ENCODE measurements at places on chromosomes 16 and 17. TPM values are rescaled to one million over a fixed set of nuclear protein-coding genes. Genes with fewer than 3 reads are reported as not detected.

Gene RAMP2
- total RNA-seq: 32.3 TPM

Gene TNS4
- 0.14 TPM for total RNA-seq

Gene OTOA
- not detected for total RNA-seq

DNA sequence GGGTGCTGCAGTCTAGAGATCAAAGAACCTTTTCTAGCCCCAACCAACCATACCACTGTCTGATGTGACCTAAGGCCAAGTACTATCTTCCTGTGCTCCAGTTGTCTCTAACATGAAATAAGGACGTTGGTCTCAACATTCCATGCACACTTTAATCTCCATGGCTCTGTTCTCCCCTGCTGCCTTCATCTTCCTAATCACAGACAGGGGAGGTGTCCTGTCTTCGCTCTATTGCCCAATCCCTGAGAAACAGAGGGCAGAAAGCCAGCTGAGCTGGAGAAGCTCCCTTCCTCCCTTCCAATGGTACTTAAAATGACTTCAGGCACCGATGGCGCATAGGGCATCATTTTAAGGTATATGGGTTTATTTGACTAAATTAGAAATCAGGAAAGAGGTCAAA, 148.9 kb upstream of the GNAO1 start:
- DNase-seq: no peak

GRCh38 chr16:1899641-1900451, 18.4 kb downstream of the HS3ST6 start:
- no peak for DNase-seq

All from thoracic aorta (tissue), 2 donors.